Posterior vena cava (tissue), 2 donors: ENCODE measurements at places on chromosomes 3 and 15. TPM values are rescaled to one million over a fixed set of nuclear protein-coding genes. Genes with fewer than 3 reads are reported as not detected.

GRCh38 chr3:121803771-121804320 is 31.0 kb downstream of the IQCB1 start:
- DNase-seq: no peak

DNA sequence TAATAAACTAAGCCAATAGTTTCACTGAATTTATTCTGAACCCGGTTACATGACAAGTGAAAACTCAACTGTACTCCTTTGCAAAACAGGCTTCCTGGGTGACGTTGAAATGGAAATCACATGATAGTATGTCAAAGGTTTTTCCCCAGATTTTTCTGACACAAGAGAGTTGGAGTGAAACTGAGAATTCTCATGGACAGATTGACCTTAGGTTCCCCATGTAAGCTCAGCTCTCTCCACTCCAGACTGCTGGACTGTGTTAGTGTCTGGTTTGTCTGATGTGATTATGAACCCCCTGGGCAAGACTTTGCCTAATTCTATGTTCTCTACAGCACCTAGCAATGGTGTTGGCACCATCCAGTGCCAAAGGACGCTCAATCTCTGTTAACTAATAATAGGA is 219.7 kb upstream of the COL8A1 start:
- DNase-seq: no peak

DNA sequence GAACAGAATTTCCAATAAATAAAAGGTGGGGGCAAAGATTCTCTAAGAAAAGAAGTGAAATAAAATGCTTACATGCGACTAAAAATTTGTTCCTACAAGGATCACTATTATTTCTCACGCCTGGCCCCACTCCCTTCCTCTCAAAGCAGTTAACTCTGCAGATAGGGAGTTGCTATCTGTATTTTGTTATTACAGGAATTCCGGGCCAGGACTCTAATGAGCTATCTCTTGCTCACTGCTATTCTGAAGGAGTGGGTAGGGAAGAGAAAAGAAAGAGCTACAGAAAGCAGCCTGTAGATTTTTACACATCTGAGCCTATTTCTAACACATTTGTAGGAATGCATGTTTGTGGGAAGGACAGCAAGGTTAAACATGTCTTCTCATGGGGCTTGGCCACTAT is 140.4 kb downstream of the PCCB start:
- DNase-seq: no peak

SLTM gene
- total RNA-seq: 71.6 TPM

COL6A5 gene
- total RNA-seq: not detected

GXYLT2 gene
- total RNA-seq: 28.3 TPM

DNA sequence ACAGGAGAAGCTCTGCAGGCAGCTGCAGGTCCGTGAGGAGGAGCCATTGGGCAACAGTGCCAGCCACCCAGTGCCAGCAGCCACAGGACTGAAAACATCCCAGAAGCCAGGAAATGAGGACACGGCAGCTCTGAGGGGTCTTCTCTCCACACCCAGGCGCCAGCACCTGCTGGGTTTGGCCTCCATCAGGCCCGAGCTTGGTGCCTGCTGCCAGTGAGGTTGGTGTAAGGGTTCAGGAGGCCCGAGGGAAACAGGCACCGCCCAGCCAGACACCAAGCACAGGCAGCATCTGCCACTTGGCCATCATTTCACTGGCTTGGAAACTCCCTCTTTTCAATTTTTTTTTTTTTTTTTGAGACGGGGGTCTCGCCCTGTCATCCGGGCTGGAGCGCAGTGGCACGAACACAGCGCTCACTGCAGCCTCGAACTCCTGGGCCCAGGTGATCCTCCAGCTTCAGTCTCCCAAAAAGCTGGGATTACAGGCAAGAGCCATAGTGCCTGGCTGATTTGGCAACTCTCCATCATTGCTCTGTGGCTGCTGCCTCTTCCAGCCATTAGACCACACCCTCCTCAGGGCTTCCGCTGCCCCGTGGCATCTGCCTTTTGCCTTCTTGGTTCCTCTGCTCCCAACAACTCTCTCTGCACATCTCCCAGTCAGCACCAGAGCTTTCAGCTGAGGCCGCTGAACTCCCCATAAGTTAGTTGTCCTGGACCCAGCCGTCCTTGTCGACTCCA is 1.5 kb upstream of the ITIH3 start:
- no peak for DNase-seq
